ENCODE measurements at places on chromosomes 13 and 19.
A peak's percentile ranks its signal among the peaks of the same experiment; 100 is the strongest.

GRCh38 chr19:37905946-37906868 is at the start of gene WDR87:
WDR87 (minus strand) TSS chr19:37906594; CDS start chr19:37898239, 8,355 bp downstream.
- peak; percentile 47 for DNase-seq

DNA sequence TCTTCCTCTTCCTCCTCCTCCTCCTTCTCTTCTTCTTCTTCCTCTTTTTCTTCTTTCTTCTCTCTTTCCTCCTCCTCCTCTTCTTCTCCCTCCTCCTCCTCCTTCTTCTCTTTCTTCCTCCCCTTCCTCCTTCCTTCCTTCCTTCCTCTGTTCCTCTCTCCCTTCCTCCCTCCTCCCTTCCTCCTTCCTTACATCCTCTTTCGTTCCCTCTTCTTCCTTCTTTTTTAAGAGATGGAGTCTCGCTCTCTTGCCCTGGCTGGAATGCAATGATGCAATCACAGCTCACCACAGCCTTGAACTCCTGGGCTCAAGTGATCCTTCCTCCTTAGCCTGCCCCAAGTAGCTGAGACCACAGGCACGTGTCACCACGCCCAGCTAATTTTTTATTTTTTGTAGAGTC is 13.2 kb downstream of the EHD2 start:
- no peak for DNase-seq

DNA sequence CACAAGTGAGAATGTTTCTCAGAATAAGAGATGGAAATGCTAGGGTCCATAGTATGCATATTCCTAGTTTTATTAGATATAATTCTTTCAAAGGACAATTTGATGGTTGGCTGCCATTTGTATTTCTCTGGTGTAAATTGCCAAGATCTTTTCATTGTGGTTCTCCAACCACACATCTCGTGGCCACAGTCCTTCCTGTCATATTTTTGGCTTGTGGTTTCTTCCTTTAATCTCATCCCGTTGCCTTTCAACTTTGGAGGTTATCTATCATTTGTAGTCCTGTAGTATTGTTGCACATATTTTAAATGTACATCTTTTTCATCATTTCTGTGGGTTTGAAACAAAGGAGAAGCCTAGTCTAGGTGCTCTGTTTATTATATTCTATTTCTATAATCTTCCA is 61.2 kb downstream of the WASF3 start:
- DNase-seq = no peak

- no peak for DNase-seq
Observed at GRCh38 chr13:88979465-88980175, 1308.4 kb downstream of the SLITRK5 start.

GRCh38 chr13:99087954-99088491 is 110.2 kb upstream of the DOCK9 start:
- DNase-seq = peak; percentile 30

GRCh38 chr13:54018485-54018884 is 989.9 kb downstream of the OLFM4 start:
- DNase-seq = no peak

GRCh38 chr13:97386801-97387484 is 47.0 kb upstream of the RAP2A start:
- no peak for DNase-seq

DNA sequence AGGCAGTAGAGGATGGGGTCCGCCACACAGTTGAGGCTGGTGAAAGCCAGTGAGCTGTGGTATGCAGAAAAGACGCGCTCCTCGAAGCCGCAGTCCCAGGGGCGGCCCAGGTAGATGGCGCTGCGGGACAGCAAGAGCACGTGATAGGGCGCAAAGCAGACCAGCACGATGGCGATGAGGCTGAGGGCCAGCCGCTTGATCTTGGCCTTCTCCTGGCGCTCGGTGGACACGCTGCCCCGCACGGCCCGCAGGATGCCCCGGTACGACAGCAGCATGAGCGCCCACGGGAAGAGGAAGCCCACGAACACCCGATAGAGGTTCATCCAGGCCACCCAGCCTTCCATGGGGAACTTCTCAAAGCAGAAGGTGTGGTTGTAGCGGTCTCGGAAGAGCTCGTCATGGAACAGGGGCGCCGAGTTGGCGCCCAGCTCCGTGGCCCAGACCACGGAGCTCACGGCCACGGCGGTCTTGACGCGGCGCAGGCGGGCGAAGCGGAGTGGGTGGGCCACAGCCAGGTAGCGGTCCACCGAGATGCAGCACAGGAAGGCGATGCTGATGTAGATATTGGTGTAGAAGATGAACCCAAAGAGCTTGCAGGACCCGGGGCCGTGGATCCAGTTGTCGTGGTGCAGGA is 6.5 kb upstream of the OPA3 start:
- DNase-seq = peak; percentile 53

- no peak for DNase-seq
Observed at GRCh38 chr19:35042056-35042730, 672 bp downstream of the HPN start.

DNA sequence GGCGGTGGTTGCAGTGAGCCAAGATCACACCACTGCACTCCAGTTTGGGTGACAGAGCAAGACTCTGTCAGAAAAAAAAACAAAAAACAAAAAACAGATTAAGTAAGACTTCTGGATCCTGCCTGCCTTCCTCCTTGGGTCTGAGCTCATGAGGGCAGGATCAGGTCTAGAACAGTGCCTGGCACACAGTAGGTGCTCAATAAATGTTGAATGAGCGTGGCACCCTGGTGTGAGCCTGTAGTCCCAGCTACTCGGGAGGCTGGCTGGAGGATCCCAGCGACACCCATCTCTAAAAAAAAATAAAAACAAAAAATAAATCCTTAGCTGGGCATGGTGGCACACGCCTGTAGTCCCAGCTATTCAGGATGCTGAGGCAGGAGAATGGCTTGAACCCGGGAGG is 2.8 kb upstream of the CDC37 start:
- DNase-seq = no peak

- DNase-seq = no peak
Observed at GRCh38 chr13:40063278-40063698, 407.8 kb downstream of the COG6 start.

DNA sequence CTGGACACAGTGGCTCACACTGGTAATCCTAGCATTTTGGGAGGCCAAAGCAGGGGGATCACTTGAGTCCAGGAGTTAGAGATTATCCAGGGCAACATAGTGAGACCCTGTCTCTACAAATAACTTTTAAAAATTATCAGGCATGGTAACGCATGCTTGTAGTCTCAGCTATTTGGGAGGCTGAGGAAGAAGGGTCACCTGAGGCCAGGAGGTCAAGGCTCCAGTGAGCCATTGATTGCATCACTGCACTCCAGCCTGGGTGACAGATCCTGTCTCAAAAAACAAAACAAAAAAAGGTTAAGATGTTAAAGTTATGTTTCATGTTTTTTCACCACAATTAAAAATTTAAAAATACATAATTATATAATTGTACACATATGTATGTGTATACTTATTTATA is 19.2 kb upstream of the DIAPH3 start:
- no peak for DNase-seq

DNA sequence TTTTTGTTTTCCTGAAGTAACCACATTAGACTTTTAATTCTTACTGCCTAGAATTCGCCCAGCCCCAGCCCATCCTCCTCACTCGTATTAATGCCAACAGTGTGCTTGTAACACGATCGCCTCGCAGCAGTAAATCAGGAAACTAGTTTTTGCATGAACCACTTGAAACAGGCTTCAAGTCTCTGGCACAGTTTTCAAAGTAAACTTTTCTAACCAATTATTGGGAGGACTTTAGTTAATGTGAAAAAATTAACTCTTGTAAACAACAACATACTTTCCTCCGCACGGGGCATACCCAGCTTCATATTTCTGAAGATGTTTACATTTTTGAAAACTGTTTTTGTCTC is 39.2 kb downstream of the TNFRSF19 start:
- DNase-seq = no peak

DNA sequence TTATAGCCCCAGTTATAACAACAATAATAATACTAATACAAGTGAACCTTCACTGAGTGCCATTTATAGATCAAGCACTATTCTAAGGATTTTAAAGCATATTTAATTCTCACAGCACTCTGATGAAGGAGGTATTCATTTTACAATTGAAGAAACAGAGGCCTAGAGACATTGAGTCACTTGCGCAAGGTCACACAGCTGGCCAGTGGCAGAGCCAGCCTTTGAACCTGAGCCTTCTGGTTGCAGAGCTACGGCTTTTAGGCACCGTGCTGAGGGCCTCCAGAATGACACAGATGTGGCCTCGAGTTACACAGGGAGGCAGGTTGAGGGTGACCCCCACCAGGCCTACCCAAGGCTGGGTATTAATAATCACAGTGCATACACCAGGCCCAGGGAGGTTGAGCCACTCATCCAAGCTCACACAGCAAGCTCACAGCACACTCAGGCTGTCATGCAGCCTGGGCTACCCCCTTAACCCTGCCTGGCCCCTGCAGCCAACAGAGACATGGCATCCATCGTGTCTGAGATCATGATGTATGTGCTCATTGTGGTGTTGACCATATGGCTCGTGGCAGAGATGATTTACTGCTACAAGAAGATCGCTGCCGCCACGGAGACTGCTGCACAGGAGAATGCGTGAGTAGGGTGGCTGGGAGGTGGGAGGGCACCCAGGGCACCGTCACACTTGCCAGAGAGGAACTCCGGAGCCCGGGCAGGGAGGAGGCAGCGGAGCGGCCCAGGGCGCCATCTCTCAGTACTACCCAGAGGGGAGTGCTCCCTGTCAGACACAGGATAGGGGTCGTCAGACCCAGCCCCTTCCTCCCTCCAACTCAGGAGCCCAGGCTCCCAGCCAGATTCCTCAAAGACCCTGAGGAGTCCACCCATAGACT is 2.7 kb upstream of the HPN start:
- no peak for DNase-seq

DNA sequence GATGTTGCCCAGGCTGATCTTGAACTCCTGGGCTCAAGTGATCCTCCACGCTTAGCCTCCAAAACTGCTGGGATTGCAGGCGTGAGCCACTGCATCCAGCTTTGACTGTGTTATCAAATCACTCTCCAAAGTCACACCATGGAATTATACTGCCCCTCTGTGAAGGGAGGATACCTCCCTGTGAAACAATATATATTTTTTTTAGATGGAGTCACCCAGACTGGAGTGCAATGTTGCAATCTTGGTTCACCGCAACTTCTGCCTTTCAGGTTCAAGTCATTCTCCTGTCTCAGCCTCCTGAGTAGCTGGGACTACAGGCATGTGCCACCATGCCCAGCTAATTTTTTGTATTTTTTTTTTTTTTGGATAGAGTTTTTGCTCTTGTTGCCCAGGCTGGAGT is 7.7 kb downstream of the TYK2 start:
- no peak for DNase-seq

- no peak for DNase-seq
Observed at GRCh38 chr19:7401694-7402093, 53.0 kb downstream of the ARHGEF18 start.

DNA sequence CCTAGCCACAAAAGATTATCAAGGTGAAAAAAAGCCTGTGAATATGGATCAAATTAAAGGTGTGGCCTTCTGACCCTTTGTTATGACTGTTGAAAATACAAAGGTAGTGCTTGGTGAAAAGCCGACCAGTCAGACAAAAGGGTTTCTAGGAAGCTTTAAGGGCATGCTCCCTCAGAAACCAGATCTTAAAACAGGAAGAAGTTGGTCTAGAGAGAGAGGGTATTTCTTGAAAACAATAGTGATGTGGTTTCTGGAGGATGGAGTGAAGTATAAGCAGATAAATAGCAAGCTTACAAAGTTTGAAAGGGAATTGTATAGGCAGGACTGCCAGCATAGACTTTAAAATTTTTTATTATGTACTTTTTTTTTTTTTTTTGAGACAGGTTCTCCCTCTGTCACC is 5.0 kb upstream of the EID2 start:
- DNase-seq = no peak

DNA sequence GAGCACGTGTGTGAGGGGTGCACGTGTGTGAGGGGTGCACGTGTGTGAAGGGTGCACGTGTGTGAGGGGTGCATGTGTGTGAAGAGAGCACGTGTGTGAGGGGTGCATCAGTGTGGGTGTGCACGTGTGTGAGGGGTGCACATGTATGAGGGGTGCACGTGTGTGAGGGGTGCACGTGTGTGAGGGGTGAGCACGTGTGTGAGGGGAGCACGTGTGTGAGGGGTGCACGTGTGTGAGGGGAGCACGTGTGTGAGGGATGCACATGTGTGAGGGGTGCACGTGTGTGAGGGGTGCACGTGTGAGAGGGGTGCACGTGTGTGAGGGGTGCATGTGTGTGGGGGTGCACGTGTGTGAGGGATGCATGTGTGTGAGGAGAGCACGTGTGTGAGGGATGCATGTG is 15.7 kb downstream of the RASA3 start:
- no peak for DNase-seq

DNA sequence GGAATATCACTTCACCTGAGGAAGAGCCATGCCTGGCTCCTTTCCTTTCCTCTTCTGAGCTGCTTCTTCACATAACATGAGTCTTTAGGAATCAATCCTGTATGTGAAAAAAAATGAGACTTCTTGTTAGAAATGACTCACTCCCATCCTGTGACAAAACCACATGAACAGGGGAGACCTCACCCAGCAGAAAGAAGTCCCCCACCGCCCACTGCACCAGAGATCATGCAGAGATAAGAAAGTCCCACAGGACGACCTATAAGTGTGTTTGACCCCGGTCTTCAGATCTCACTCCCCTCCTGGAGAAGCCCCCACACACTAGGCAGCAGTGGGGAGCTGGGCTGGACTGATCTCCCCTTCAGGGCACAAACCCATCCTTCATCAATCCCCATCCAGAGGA is 7.8 kb downstream of the ZNF600 start:
- DNase-seq = no peak

DNA sequence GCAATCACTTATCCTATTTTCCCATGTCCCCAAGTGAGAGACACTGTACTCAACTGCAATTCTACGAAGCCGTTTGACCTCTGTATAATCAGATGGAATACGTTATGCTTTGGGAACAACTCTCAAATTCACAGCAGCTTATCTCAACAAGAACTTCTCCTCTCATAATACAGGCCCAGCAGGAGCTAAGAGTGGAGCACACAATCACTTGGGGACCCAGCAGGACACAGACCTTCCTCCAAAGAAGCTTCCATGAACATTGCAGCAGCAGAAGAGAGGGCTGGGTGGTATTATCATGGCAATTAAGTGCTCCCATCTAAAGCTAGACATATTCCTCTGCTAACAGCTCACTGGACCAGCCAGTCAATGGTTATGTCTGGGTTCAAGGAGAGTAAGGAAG is 428.3 kb upstream of the MIR17HG start:
- DNase-seq = no peak

DNA sequence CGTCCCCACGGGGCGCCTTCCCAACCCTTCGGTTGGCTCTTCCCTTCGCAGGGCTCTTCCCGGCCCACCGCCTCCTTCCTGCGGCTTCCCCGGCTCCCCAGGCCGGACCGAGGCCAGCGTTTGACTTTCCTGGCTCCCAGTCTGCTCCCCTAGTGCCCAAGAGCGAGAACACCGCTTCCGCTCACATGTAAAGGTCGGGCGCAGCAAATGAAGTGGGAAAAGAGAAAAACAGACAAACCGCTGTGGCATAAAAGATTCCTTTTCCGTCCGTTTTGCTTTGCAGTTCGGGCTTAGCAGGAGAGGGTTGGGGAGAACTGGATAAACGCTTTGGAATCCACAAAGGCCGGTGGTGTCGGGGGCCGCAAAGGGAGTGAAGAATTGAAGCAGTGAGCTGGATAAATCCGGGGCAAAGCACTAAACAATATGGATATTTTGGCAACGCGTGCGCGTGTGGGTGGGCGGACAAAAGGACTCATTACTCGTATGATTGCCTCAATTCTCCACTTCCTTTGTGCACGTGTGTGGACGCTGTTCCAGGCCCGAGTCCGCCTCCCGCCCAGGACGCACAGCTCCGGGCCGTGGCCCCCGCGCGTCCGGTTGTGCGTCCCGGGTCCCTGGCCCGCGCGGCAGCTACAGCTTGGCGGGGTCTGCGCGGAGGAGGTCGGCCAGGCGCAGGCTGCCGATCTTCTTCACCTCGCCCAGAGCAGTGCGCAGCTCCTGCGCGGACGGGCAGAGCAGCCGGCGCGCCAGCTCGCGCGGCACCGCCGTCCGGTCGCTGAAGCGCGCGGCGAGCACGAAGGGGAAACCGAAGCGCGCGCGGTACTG is 8.6 kb upstream of the CDX2 start:
- no peak for DNase-seq
